B cell (primary cell): ENCODE measurements at places on chromosomes 12 and 14. TPM values are rescaled to one million over a fixed set of nuclear protein-coding genes. Genes with fewer than 3 reads are reported as not detected.

Gene TAS2R9
- not detected in 2 replicates for total RNA-seq

Gene KLHDC1
- total RNA-seq, result 11.7 and 13.7 TPM in 2 replicates

Gene PRB2
- total RNA-seq, result not detected in 2 replicates

Gene NKX2-1
- not detected in 2 replicates for total RNA-seq

DNA sequence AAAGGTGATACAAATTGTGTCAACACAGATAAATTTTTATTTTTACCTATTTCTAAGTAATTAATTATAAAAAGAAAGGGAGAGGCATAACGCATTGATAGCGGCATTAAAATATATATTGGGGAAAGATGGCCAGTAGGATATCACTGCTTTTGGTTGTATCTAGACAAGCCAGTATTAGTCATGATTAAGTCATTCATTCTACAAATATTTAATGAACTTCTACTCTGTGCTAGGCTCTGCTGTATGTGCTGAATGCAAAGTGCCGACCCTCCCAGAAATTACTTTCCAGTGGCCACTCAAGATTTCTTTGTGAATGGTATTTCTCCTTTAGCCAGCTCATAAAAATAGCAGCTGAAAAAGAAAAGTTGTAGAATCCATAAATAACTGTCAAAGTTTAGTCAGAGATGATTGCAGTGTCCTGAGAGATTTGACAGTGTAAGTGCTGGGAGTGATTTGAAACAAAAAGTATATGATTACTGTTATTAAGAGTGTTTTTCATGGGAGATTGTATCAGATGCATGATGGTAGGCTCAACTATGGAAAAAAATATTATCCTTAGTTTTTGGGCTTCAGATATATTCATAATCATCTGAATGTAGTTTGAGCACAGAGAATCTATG is 133.2 kb downstream of the MGAT4C start:
- no peak for DNase-seq

DNA sequence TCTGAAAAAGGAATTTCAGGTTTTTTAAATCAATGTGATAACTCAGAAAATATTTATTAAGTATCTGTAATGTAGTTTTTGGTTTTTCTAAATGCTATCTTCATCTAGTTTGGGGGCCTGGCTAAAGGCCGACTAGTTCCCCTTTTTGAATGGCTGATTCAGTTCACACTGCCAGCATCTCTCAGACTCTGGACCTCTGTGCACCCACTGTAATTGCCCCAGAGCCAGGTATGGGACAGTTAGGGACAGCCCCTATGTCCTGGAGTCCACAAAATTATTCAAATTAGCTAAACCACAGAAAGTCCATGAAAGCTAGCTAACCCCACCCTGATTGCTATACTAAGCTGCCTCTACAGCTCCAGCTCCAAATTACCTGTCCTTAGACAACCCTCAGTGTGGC is 49.1 kb upstream of the RGS6 start:
- DNase-seq, result no peak

DNA sequence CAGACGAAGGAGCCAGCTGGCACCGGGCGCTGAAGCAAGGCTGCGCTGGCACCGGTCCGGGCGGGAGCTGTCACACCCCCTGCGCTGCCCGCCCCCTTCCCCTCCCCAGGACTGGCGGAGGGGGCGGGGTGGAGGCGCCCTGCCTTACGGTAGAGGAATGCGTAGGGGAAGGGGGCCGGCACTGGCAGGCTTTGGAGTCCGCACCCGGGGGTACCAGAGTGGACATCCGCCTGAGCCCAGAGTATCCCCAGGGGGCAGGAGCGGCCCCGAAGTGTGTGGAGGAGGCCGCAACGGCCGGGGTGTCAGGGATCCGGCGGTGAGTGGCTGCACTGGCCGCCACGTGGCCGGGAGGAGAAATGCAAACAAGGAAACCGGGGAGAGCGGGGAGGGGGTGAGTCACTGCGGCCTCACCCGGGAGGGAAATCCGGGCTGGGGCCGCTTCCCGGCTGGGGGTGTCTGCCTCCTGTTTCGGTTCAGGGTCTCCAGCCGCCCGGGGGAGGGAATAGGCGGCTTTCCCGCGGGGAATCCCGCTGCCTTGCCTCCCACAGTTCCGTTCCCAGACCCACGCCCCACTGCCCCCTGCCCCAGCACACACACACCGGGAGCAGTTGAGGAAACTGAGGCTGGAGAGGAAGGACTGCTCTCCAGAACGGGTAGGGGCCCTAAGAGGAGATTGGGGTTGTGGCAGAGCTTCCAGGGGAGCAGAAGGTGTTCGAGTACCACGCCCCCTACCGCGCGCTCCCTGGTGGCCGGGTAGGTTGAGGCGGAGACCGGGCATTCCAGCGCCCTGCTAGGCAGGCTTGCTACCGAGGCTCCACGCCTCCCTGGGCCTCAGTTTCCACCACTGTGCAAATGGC is at the start of gene RAPGEF3:
TSS of gene RAPGEF3 (minus strand) at position 47 of the 857 bp plus-strand sequence. CDS start 324 bp downstream, outside the sequence.
- peak; percentile 78 for DNase-seq

DNA sequence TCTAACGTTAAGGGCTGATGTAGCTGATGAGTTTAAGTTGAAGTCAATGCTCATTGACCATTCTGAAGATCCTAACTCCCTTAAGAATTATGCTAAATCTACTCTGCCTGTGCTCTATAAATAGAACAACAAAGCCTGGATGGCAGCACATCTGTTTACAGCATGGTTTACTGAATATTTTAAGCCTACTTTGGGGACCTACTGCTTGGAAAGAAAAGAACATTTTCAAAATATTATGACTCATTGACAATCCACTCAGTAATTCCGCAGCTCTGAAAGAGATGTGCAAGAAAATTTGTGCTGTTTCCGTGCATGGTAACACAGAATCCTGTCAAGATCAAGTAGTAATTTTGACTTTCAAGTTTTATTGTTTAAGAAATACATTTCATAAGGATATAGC is 35.0 kb upstream of the NAV3 start:
- no peak for DNase-seq

DNA sequence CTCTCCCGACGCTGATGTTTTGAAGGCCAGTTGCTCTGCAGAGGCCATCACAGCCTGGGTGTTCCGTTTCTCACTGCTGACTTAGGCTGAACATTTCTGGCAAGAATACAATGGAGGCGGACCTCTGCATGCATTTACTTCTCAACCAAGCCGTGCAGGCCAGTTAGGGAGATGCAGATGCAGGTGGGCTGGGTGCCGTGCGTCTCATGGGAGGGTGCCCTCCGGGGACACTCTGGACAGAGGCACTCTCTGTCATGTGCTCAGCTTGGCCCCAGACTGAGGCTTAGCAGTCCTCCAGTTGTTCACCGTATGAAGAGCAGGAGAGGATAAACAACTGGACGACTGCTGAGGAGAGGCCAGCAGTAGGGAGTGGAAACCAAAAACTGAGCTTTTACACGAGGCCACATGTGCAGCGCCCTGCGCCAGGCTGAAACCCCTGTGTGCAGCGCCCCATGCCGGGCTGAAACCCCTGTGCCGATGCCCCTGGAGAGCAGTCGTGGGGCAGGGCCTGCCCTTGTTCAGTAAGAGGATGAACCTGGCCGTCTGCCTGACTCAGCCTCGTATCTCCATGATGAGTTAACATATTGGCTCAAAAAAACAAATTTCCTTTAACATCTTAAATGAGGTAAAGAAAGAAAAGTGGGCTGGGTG is 32.3 kb downstream of the DDX51 start:
- DNase-seq, result no peak

DNA sequence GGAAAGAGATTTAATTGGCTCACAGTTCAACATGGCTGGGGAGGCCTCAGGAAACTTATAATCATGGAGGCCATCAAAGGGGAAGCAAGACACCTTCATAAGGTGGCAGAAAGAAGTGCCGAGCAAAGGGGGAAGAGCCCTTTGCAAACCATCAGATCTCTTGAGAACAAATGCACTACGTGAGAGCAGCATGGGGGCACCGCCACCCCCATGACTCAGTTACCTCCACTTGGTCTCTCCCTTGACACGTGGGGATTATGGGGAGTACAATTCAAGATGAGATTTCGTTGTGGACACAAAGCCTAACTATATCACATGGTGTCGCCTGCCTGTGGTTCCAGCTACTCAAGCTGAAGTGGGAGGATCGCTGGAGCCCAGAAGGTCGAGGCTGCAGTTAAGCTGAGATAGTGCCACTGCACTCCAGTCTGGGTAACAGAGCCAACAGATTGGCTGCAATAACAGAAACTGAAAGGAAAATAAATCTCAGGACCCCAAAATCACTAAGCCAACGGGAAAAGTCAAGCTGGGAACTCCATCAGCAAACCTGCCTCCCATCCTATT is 10.0 kb upstream of the CDCA4 start:
- DNase-seq, result no peak

DNA sequence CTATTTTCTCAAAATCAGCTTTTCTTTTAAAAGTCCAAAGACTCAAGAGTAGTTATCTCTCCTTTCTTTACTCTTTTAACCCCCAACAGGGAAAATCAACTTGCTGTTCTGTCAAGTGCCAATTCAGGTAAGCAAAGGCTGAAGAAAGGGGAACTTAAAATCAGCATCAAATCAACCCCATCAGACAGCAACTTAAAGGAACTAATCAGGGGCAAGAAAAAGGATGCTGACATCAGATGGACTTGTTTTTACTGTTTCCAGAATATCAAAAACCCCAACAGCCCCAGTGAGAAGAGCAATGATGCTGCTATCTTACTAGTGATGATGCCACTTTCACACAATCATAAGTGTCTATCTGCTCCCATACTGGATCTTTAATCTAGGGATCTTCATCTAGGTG is 3.4 kb downstream of the BAZ2A start:
- DNase-seq, result peak; percentile 63

- DNase-seq, result no peak
Measured at GRCh38 chr14:94833633-94834032, 63.7 kb upstream of the GSC start.

DNA sequence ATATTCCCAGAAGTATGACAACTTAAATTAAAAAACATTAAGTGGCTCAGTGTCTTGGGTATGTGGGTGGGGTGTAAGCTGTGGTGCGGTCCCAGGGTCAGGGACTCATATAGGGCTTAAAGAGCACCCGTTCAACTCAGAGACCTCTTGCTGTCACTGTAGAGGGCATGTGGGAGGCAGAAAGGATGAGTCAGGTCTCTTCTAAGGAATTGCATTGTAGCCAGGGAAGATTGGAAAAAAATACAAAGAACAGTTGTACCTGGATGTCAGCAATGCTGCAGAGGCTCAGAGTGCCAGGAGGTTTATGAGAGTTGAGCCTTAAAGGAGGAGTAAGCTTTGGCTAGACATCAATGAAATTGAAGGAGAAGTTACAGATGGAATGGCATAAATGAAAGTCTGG is 104.1 kb downstream of the MYRFL start:
- DNase-seq, result no peak

- no peak for DNase-seq
Measured at GRCh38 chr12:2998789-2999264, 39.6 kb downstream of the TEAD4 start.

DNA sequence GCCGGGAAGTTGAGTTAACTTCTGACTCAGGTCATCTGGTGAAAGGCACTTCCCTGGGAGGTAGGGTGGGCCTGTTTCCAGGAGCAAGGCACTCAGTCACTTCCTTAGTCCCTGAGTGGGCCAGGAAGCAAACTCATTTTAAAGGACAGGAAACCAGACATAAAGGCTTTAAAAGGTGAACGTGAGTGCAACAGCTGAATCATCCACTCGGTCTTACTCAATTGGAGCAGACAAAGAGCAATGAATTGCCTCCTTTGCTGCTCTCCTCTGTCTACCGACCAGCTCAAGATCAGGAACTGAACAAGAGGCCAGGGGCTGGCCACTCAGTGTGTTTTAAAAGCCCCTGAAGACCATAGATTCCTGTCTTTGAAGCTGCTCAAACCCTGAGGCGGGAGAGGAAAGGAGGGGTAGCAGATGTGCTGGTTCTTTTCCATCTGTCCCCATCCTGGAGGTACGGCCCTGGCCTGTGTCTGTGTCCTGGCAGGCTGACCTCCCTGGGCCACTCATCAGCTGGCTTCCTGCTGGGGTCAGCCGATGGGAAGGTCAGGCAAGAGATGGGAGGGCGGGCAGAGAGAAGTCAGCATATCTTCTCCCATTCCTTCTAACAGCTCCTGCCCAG is 148.9 kb downstream of the PPM1H start:
- no peak for DNase-seq

DNA sequence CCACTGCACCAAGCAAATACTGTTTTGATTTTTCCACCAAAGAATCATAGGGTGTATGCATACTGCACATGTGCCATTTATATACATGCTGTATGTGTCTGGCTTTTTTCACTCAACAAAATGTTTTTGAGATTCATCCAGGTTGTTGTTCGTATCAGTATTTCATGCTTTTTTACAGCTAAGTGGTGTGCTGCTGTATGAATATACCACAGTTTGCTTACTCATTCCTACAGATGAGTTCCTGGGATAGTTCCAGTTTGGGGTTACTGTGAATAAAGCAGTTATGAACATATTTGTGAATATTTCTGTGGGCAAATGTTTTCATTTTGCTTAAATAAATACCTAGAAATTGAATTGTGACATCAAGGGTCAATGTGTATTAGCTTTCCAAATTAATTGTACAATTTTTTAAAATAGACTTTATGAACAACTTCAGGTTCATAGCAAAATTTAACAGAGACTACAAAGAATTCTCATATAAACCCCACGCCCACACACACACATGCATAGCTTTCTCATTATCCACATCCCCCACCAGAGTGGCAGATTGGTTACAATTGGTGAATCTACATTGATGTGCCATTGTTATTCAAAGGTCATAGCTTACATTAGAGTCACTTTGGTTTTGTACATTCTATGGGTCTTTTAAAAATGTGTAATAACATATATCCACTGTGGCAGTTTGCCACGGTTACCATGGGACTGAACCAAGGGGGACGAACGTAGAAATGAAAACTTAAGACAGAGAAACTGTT is 6.9 kb upstream of the KRT6A start:
- no peak for DNase-seq

- DNase-seq, result no peak
Measured at GRCh38 chr12:60148831-60149230, 553.0 kb downstream of the SLC16A7 start.

- DNase-seq, result no peak
Measured at GRCh38 chr14:70931008-70931407, 23.7 kb downstream of the PCNX1 start.

- no peak for DNase-seq
Measured at GRCh38 chr14:101789222-101789621, 27.7 kb downstream of the PPP2R5C start.
